ENCODE measurements at places on chromosomes 12 and 14.

GRCh38 chr14:20177433-20177974 is 13.2 kb upstream of the OR11G2 start:
- DNase-seq: no peak

- DNase-seq: no peak
These were observed 4.1 kb downstream of the SLC48A1 start for GRCh38 chr12:47777151-47777550.

- no peak for DNase-seq
These were observed 43.0 kb upstream of the GLIPR1 start for GRCh38 chr12:75437564-75437963.

DNA sequence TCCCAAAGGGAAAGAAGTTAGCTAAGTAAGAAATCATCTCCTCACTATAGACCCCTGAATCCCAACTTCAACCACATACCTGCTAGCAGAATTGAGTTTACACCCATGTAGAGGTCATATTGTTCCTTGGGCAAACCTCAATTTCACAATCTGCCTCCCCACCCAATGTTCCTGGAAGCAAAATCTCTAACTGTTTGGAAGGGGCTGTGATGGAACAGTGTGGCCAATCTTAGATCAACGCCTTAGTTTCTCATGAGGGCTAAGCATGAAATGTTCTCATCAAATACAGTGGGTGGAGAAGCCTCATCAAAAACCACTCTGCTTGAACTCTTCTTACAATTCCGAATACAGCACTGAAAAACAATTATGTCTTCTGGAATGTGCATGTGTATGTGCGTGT is 284.0 kb upstream of the NOS1 start:
- no peak for DNase-seq

GRCh38 chr14:99436247-99437180 is 44.1 kb downstream of the SETD3 start:
- no peak for DNase-seq

DNA sequence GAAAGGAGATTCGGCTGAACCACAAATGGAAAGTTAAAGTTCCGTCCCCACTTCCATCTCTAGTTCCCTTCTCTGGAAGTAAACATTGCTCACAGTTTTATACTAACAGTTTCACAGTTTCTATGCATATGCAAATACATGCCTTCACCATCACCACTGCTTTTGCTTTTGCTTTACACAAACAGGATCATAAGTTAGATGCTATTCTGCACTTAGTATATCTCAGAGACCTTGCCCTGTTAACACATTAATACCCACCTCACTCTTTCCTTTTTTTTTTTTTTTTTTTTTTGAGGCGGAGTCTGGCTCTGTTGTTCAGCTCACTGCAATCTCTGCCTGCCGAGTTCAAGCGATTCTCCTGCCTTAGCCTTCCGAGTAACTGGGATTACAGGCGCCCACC is 890 bp downstream of the TEP1 start:
- no peak for DNase-seq

- DNase-seq: peak; percentile 33
These were observed 45.3 kb upstream of the ANO6 start for GRCh38 chr12:45170456-45171042.

GRCh38 chr14:58129208-58129607 is 22.8 kb downstream of the ARMH4 start:
- DNase-seq: no peak

DNA sequence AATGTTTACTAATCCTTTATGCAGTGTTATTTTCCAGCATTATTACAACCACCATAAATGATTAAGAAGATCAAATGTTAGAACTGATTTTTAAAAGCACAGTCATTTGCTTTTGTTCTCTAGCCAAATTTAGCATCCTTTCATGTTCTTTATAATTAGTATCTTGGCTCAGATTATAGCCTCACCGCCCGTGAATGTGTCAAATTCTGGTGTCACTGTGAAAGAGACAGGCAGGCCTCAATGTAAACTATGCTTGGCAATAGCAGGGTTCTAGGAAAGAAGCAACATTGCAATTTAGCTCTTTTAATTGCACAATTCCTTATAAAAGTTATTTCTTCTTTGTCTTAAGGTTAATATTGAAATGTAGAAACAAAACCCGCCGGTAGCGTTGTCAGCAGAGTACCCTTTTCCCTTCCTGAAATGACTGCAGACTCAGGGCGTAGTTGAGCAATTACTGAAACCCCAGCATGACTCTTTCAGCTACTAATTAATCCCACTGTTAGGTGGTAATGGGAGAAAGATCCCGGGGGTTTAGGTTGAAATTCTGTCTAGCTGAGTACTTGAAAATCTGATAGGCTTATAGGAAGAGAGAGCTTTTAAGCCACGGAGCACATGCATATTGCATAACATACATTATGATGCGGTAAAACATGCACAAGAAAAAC is 1600.5 kb upstream of the SEL1L start:
- DNase-seq: no peak

DNA sequence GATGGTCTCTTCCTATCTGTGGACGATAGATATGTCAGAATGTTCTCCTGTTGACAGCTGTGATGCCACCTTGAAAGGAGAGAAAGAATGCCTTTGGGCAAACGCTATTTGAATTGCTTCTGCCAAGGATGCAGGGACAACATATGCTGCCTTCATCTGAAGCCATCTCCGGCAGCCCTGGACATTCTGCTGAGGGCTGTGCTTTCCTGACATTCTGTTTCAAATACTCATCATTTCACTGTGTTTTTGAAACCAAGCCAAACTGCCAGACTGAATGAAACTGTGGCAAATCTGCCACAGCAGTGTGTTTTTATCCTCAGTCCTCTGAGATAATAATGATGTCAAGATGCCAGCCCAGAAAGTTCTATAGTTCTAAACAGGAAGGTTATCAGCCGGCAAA is 85.8 kb upstream of the BCAT1 start:
- no peak for DNase-seq

GRCh38 chr14:27546111-27546510 is 948.3 kb upstream of the NOVA1 start:
- DNase-seq: no peak

- DNase-seq: no peak
These were observed 124.3 kb downstream of the FOXN3 start for GRCh38 chr14:89292579-89293313.

GRCh38 chr14:89160437-89160836 is 256.6 kb downstream of the FOXN3 start:
- no peak for DNase-seq

GRCh38 chr12:106285982-106286381 is 16.6 kb upstream of the TCP11L2 start:
- no peak for DNase-seq

DNA sequence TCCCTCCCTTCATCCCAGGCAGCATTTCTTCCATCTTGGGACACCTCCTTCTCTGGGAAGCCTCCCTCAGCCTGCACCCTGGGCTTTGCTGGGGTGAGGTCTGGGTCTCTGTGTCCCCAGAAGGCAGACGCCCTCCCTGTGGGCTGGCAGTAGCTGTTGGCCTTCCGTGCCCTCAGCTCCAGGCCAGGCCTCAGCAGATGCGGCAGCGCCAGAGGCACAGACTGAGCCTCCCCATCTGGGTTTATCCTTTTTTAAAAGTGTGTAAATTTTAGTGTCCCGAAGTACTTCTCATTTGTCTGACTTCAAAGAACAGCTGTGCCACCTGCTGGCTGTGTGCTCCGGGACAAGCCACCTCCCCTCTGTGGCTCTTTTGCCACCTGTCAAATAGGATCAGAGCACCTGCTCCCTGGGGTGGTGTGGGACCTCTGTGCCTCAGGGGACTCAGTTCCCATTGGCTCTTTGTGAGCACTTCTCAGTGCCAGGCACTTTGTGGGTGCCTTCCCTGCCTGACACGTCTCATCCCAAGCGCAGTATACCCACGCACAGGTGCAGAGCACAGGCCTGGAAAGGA is 11.1 kb downstream of the EXOC3L4 start:
- no peak for DNase-seq

GRCh38 chr12:116918464-116918863 is 7.7 kb downstream of the FBXW8 start:
- DNase-seq: no peak

GRCh38 chr14:78341827-78342389 is 171.7 kb downstream of the NRXN3 start:
- DNase-seq: no peak

DNA sequence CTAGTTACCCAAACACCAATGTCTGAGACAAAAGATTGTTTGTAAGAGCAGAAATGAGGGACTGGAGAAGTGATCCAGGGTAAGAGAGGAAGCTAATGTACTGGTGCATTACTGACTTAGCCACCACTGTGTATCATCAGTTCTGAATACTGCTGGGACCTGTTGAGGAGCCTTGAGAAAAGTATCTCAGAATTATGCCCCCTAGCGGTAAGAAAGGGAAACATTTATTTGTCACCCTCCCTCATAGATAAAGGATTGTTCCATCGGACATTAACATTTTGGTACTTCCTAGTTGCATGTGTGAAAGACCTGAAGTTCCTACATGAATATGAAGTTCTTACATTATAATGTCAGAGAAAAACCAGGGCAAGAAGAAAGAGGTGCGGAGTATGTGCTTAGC is 612.5 kb downstream of the FSCB start:
- DNase-seq: peak; percentile 57

GRCh38 chr12:88308825-88309224 is 166.7 kb downstream of the TMTC3 start:
- no peak for DNase-seq

DNA sequence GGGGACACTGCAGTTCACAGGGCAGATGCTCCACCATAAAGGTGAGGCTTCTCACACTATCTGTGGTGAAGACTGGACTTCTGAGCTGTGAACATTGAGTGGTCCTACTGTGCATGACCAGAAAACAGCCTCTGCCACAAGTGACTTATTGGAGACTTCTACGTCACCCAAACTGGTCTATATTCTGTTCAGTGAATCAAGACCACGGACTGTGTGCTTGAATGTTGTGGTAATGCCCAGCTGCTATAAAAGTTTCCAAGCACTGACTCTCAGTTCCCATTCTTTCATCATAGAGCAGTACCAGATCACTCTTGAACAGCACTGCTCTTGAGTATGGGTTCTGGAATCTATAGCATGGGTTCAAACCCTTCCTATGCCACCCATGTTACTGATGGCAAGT is 4.8 kb upstream of the PLEK2 start:
- no peak for DNase-seq

DNA sequence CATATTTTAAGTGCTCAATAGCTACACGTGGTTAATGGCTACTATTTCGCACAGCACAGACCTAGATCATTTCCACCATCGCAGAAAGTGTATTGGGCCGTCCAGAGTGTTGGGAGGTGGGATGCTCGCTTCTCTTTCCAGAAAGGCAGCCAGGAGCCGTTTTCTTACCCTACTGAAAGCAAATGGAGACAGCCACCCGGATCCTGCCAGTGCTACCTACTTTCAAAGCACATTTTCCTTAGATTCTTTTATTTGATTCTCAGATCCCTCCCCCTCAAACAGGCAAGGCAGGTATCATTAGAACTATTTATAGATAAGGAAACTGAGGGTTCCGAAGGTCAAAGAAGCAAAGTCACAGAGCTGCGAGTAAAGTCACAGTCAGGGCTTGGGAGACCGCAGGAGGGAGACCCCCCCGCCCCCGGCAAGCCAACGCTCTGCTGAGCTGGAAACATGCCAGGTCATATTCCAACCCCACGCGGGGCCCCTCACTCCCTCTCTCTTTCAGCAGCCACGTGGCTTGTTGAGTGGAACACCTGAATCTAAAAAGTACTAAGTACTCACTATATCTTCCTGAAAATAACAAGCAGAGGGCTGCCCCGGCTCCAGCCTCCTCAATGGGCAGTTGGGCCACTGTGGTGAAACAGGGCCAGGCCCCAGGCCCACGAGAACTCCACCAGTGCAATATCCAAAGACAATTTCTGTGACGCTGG is 36.2 kb downstream of the PRIMA1 start:
- no peak for DNase-seq

- DNase-seq: no peak
These were observed 66.9 kb upstream of the CNOT2 start for GRCh38 chr12:70176290-70176689.

GRCh38 chr14:64707661-64708060 is 3.4 kb downstream of the PLEKHG3 start:
- no peak for DNase-seq

GRCh38 chr12:124928095-124928911 is 13.9 kb upstream of the UBC start:
- DNase-seq: no peak

DNA sequence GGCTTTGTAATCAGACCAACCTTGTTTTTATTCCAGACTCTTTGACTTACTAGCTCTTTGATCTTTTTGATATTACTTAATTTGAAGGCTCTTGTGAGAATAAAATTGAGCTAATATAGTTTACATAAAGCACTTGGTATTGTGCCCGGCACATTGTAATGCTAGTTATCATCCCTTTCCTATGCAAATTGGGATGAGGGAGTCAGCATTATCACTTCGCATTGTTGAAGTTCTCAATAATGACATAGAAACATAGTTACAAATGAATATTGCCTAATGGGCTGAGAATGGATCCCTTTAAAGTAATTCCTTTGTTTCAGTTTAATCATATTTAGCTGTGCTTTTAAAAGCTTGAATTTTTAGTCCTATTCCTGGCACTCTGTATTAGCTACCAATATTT is 36.6 kb downstream of the SUPT16H start:
- DNase-seq: no peak

DNA sequence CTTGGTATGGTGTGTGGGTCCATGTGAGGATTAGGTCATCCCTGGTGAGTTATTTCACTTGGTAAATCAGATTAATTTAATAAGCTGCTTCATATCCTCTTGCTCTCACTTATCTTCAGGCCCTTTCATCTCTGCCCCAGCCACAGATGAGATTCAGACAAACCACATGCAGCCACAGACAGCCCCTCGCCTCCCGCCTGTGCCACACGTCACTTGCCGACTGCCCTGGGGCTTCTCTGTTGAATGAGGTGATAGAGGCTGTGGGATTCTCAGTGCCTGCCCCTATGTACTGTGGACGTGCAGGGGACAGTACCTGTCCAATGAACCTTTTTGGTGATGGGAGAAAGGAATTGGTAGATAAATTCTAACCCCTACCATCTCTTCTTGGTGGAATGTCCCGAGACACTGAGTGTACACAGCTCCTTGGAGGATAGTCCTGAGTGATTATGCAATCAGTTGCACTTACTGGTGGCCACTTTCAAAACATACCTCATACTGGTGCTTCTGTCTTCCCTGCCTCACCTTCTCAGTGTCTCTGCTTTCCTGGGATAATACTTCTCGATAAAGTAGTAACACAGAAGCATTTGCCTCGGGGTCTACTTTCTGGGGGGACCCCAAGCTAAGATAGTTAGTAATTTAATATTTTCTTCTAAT is 248.7 kb downstream of the TTC6 start:
- DNase-seq: no peak

DNA sequence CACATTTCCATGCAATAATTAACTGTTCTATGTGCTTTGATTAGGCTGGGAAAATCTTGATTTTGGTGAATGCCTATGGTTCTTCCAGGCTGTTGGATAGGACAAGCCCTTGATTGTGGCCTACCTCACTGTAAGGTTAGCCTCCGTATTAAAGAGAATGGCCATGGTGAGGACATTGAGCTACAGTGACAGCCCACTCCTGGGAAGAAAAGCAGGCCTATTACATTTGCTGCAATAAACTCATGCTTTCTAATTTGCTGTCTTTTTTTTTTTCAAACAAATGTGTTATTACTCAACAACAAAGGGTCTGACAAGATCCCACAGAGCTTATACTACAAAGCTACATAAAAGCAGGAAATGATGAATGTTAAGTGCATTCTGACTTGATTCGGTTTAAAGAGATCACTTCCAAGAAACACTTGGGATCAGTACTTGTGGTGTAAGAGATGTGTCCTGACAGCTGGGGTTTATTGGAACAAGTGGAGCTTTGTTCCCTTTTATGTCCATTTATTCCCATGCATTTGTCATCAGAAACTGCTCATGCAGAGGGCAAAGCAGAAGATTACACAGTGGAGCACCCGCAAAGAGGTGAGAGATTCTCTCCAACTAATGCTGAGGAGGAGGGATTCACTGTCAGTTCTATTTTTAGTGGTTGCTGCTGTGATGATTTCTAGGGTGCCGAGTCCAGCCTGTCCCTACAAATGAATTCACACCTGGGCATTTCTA is 29.1 kb upstream of the KCNK10 start:
- no peak for DNase-seq

Measured in SW 1271 (cell line).